ENCODE measurements at places on chromosomes 16 and 17.

- no peak for DNase-seq
These were observed 83.7 kb downstream of the ITFG1 start for GRCh38 chr16:47377154-47377553.

DNA sequence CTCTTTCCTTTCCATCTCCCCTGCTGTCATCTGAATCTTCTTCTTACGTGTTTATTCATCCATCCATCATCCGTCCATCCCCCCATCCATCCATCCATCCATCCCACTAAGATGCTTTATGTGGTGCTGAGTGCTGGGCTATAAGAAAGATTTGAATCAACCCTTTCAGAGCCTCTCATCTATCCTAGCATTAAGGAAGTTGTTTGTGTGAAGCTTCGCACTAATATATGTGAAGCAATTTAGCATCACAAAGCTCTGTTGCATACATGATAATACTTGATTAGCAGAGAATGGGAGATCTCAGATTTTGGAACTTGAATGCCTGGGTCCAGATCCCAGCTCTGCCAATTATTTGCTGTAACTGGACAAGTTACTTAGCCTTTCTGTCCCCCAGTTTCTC, 255.7 kb downstream of the SHISA9 start:
- no peak for DNase-seq

DNA sequence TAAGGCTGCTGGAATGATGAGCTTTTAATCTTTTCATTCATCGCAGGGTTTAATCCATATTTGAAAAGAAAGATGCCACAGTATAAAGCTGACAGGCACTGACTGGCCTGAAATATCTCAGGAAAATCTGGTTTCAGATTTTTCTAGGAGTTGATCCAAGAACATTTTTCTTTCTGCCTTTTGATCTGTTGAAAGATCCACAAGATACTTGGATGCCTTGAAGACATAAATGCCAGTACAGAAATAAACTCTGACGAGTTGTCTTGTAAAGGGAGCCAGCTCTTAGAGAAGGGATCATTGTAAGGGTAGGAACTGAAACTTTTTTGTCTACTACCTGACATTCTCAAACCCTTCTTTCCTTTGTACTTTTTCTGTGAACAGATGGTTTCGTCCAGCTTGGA, 25.4 kb upstream of the KRT20 start:
- peak; percentile 93 for DNase-seq

DNA sequence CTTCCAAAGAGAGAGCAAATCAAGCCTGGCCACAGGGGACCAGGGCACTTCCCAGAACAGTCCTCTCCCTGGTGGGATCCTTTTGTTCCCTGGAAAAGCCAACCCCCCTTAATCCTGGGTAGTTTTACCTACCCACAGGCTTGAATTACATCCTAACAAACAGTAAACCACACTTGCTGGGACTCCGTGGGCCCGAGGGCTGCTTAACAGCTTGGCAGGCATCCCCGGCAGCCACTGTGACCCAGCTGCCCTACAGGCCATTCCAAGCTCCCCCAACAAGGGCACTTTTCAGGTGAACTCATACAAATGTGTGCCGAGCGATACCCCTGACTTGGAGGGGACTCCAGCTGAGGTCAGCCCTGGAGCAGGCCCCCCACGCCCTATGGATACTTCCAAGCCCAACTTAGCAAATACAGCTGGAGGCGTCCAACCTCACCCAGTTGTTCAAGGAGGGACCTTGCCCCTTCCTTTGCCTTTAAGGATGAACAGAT, 26.4 kb downstream of the ADCY9 start:
- no peak for DNase-seq

DNA sequence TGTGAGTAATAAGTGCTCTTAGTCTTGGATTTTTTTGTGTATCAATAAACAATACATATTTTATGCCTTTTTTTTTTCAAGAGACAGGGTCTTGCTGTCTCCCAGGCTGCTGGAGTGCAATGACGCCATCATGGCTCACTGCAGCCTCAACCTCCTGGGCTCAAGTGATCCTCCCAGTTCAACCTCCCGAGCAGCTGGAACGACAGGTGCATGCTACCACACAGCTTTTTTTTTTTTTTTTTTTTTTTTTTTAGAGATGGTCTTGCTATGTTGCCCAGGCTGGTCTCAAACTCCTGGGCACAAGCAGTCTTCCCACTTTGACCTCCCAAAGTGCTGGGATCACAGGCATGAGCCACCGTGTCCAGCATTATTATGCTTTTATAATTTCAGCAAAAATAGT, 13.0 kb downstream of the ACSF2 start:
- no peak for DNase-seq

GRCh38 chr16:48413272-48413671, 28.1 kb upstream of the SIAH1 start:
- DNase-seq = no peak

DNA sequence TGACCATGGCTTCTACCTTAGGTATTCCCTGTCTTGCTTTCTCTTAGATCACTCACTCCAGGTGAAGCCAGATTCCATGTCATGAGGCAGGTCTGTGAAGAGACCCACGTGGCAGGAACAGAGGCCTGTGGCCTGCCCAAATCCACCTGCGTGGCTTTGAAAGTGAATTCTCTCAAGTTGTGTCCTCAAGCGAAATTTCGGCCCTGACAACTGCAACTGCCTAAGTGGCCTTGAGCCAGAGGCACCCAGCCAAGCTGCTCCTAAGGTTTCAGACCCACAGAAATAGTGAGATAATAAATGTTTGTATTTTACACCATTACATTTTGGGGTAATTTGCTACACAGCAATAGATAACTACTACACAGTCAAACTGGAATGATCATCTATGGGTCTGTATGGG, 497.9 kb downstream of the XYLT1 start:
- DNase-seq = no peak

DNA sequence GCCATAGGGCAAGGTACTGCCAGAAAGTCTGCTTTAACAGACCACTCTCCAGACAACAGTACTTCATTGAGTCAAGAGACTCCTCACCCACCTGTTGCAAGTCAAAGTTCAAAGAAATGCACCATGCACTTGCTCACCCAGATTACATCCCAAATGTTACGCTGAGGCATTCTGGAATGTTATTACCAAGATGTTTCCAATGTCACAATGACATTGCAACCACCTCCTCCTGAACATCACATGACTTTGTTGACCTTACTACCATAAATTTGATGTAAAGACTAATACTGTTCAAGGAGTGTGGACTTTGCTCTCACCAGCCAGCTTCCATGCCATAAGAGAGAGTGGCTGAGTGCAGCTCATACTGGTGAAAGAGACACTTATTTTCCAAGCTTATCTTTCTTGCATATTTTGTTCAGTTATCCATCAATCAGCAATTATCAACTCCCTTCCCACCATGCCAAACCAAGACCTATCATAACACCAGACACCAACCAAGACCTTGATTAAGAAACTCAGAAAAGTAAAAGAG, 58.5 kb upstream of the BCAR1 start:
- DNase-seq = no peak

- no peak for DNase-seq
These were observed 11.1 kb upstream of the CD300LD start for GRCh38 chr17:74603037-74603635.

- DNase-seq = no peak
These were observed 14.0 kb downstream of the TBX4 start for GRCh38 chr17:61466246-61466645.

DNA sequence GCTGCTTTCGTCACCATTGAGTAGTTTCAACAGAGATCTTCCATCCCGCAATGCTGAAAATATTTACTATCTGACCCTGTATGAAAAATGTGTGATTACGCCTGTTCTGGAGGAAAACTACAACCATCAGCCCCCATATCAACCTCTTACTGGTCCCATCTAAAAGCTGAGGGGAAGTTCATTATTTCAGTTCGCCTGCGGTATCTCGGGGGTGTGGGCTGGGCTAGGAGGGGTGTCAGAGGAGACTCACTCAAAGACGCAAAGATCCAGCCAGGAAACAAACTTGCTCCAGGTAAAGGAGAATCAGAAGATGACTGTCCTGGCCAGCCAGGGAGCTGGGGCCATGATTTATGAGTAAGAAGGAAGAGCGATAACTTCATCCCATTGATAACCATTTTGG, 13.7 kb downstream of the CACNG1 start:
- DNase-seq = no peak

- DNase-seq = no peak
These were observed 6.2 kb upstream of the INPP5K start for GRCh38 chr17:1522626-1523025.

- no peak for DNase-seq
These were observed 77.9 kb downstream of the CCT6B start for GRCh38 chr17:34883106-34884000.

- DNase-seq = no peak
These were observed 301.9 kb upstream of the KCNJ16 start for GRCh38 chr17:69773081-69773480.

DNA sequence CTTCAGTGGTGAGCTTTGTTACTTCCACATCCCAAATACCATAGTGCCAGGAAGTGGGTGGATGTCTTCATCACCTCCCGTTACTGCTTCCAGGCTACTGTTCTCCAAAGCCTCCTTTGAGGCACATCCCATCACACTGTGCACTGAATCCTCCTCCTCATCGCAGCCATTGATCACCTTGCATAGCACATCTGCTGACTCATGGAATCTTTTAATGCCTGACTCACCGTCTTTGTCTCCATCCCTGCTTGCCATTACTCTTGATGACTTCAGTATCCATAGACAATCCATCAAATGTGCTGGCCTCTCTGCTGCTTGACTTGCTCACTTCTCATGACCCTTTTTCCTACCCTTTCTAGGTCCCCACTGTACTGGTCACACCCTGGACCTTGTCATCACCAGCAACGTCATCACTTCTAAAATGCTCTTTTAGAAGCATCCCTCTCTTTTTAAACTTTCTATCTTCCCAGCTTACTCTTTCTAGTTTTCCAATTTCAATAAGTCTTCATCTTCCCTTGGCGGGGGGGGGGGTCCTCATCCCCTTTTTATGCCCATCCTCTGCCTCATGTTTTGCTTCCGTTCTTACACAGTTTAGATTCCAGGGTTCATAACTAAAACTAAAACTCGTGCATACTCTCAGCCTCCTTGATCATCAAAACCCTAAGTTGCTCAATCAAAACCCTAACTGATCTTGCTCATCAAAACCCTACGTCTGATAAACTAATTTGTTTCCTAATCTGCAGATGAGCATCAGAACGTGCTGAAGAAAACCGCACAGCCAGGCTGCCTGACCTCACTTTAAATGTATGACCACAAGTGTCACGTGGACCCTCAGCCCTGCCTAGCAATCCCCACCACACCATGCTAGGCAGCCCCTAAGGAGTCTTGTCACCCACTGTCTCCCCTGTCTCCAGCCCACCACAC, 289.7 kb upstream of the ZFHX3 start:
- peak; percentile 10 for DNase-seq

DNA sequence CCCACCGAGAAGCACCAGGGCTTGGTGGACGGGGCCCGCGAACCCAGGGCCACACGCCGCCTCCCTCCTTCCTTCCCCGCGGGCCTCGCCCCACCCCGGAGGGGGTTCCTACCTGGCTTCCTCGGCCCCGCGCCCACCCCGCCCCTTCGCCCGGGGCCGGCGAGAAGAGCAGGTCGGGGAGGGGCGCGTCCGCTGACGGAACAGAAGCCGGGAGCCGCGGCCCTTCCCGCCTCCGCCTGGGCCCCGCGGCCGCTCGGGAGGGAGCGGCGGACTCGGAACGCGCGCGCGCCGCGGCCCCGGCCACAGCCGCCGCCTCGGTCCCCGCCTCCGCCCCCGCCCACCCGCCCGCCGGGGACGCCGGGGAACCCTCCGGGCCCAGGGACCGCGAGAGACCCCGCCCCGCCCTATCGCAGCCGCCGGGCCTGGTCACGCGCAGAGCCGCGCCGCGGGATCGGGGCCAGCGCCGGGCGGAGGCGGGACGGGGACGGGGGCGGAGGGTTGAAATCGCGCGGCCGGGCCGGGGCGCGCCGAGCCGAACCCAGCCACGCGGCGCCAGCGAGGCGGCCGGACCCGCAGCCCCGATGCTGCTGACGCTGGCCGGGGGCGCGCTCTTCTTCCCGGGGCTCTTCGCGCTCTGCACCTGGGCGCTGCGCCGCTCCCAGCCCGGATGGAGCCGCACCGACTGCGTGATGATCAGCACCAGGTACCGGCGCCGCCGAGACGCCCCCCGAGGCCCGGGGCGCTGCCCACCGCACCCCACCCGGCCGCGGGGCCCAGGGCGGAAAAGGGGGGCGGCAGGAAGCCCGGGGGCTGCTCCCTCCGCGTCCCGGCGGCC, at the start of gene TLCD3A:
Gene TLCD3A (plus strand): TSS at position 530 of the 835 bp plus-strand sequence. CDS start 52 bp downstream, at position 582.
- DNase-seq = peak; percentile 75

DNA sequence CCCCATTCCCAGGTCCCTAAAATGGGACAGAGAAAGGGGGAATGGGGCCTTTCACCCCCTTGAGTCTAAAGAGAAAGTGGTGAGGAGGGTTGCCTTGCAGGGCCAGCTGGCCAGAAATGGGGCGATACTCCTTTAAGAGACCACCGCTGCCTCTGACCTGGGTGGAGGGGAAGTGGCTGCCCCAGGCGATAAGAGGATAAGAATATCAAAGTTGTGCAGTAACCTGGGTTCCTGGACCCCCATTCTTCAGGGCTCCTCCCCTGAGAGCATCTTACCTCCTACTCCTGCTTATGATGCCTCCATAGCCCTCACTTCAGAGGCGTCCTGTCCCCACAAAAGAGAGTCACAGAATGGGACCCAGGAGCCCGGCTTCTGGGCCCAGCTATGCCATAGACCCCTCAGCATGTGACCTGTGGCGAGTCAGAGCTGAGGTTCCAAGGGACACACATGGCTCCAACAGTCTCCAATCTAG, 5.2 kb upstream of the TSPOAP1 start:
- DNase-seq = no peak

GRCh38 chr16:10312008-10312407, 73.9 kb upstream of the ATF7IP2 start:
- no peak for DNase-seq

DNA sequence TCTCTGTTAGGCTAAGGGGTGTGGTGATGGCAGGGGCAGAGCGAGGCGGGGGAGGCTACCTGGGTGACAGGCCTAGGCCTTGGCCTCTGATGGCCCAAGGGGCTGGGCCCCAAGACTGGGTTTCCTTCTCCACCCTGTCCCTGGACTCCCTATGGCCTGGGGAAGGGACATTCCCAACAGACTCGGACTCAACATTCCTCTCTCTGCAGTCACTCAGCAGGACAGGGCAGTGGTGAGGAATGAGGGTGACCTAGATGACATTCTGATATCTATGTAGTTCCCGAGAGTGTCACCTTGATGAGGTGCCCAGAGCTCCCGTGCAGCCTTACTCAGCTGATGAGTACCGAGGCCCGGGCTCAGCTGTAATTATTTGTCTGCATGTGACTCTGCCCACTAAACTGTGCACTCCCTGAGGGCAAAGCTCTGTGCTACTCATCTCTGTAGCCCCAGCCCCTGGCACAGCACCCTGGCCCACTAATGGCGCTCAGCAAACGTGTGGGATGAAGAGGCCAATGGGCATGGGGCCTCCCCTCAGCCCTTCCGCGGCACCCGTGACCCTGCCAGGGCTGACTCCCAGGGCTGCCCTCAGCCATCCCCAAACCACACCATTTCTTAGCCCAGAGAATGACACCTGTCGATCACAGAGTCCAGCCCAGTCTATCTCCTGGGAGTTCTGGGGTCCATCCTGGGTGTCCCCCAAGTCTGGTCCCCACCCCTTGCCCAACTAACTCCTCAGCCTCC, 2.2 kb downstream of the PLCD3 start:
- DNase-seq = no peak

GRCh38 chr17:79532107-79532790, 78.6 kb downstream of the RBFOX3 start:
- DNase-seq = no peak

GRCh38 chr17:36048066-36048465, 16.0 kb upstream of the CCL18 start:
- DNase-seq = no peak
